ENCODE measurements at places on chromosomes 3 and 15.

DNA sequence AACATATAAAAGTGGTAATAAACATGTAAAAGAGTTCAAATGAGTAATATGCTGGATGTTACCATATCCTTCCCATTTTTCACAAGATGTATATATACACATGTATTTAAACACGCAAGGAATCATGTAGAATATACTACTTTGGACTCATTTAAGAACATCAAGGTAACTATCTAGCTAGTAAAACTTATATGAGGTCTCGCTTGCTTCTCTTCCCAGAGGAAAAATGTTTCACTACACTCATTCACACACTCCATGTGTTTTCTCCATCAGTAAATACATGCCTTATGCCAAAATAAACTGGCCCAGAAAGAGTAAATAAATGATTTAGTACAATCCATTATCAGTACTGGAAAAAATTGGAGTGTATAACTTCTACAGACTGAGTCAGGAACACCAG, 229.2 kb upstream of the MME start:
- DNase-seq, result no peak

DNA sequence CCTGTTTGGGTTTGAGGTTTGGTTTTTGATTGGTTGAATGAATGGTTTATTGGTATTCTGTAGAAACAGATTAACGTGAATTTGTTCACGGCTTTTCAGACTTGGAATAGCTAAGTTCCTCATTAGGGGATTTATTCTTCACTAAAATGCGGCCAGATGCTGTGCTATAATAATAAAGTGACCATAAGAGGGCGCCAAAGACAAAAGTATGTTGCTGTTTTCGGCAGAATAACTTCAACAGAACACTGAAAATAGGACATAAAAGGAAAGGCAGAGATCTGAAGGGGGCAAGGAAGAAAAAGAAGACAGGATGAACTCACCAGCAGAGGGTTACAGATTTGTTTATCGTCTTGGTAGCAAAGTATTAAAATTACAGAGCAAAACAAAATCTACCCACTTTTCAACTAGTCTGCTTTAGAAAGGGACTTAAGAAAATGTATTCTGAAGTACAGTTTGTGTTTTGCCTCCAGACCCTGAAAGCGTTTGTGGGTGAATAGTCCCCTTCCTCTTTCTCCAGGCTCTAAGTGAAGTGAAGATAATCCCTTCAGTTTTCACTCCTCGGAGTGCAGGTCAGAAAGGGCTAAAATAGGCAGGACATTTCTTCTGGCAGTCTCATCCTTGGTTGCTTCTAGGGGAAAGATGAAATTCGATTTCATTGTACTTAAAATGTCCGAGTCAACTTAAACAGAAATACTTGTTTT, 147.6 kb downstream of the IL20RB start:
- no peak for DNase-seq

DNA sequence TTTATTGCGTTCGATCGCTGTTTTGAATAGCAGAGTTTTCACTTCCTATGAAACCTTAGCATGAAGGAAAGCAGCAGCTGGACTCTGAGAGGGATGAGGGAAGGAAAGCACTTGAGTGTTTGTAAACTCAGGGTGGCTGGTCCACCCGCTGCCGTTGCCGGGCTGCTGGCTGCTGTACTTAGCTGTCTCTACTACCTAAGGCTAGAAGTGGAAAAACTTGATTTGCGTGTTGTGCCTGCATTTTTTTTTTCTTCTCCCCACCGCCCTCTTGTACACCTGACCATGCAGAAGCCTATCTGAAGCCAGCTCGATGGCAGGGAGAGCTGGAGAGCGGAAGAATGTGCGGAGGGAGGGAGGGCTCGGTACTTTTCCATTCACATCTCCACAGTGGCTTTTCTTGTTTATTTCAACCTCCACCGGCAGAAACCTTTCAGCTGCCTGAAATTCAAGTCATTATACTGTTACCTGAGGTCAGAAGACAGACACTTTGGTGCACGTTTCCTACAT, 4.8 kb upstream of the BCL6 start:
- DNase-seq, result no peak

- no peak for DNase-seq
Measured at GRCh38 chr3:177427540-177427939, 230.3 kb upstream of the TBL1XR1 start.

GRCh38 chr3:197686899-197687298, 49.8 kb downstream of the RUBCN start:
- DNase-seq, result no peak

DNA sequence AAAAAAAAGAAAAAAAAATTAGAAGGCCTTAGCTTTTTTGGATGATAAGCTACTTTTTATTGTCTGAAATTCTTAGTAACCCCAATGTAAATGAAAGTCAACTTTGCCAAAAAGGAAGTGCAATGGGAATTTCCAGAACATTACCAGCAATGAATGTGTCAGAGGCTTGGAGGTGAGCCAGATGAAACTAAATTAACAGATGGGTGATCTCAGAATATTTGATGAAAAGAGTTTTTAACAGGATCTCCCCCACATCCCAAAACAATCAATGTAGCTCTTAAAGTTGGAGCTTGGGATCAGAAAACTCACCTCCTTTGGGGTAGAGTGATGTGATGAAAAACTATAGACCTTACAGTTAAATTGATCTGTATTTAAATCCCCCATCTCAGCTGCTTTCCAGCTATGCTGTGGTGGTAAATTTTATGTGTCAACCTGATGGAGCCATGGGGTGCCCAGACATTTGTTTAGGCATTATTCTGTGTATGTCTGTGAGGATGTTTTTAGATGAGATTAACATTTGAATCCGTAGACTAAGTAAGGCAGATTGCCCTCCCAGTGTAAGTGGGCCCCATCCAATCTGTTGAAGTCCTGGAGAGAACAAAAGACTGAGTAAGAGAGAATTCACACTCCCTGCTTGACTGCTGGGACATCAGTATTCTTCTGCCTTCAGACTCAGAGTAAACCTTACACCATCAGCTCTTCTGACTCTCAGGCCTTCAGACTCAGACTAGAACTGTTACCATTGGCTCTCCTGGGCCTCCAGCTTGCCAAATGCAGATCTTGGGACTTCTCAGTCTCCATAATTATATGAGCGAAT, 84.3 kb upstream of the TNFSF10 start:
- DNase-seq, result no peak

GRCh38 chr15:74468341-74469032, 7.5 kb upstream of the UBL7 start:
- DNase-seq, result no peak

DNA sequence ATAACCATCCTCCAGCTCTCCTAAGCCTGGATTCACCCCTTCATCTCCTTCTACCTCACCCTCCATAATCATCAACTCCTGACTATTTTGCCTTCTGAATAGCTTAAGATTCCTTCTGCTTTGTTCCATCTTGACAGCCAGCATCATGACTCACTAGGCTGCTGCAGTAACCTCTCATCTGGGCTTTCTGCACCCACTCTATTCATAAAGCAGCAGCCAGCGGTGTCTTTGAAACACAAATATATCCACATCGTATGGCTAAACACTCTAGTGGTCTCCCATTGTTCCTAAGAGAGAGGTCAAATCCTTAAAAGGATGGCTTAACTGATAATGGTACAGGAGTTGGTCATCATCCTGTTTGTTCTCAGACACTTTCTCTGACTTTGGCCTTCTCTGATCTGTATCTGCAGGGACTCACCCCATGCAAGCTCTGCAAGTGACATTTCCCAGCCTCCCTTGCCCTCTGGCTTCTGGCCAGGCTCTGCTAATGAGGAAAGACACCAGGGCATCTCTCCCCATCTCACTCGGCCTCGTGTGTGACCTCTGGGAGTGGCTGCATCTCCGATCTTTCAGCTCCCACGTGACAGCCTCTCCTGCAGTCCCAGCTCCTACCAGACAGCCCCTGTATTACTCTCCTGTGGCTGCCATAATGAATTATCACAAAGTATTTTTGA, 6.2 kb downstream of the GRK7 start:
- DNase-seq, result no peak

GRCh38 chr15:63049783-63050371, 7.3 kb downstream of the TPM1 start:
- DNase-seq, result no peak

DNA sequence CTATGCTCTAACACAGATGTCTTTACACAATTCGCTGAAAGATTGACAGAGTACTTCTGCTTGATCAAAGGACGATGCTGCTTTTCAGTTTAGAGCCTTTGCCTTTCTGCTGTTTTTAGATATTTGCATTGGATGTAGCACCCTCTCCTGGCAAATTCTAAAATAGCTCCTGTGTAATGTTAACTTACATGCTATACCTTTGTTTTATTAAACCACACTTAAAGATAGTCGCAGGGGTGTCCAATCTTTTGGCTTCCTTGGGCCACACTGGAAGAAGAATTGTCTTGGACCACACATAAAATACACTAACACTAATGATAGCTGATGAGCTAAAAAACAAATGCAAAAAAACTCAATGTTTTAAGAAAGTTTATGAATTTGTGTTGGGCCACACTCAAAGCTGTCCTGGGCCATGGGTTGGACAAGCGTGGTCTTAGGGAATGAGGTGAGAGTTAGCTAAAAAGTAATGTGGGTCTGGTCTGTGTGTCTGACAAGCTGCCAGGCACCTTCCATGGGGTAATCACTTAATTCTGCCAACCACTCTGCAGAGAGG, 62.9 kb downstream of the ATG7 start:
- no peak for DNase-seq

DNA sequence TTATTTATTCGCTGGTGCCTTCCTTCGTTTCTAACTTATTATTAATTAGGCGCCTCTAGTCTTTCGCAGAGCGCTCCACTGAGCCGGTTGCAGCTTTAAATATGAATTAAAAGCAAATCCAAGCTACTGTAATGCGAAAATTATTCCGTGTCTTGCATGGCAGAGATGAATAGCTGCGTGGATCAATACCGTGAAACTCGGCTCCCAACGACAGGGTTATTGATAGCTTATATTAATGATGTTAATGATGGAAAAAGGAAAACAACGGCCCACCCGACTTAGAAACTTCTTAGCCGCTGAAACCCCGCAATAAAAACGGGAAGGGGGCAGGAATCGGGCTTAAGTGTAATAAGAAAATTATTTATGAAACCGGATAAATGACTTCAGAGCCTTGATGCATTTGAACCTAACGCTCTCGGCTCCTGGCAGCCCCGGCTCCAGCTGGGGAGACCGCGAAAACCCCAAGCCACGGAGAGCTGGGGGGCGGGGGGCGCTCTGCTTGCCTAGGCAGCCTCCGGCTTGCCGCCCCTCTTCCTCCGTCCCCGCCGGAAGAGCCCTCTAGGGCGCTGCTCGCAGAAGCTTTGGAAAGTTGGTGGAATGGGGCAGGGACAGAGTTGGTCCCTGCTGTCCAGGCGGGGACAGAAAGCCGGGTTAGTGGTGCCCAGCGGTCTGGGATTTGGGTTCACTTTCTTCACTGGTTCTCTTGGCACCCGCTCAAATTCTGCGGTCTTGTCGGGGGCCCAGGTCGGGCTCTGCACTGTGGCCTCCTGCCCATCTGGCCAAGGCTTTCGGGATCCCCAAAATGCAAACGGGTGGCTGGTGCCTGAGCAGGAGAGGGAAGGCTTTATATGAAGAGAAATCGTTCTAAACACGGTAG, 7.7 kb upstream of the ONECUT1 start:
- DNase-seq, result no peak

- no peak for DNase-seq
Measured at GRCh38 chr3:117536006-117536405, 826.4 kb downstream of the TUSC7 start.

- no peak for DNase-seq
Measured at GRCh38 chr15:50828610-50829206, 63.2 kb upstream of the SPPL2A start.

DNA sequence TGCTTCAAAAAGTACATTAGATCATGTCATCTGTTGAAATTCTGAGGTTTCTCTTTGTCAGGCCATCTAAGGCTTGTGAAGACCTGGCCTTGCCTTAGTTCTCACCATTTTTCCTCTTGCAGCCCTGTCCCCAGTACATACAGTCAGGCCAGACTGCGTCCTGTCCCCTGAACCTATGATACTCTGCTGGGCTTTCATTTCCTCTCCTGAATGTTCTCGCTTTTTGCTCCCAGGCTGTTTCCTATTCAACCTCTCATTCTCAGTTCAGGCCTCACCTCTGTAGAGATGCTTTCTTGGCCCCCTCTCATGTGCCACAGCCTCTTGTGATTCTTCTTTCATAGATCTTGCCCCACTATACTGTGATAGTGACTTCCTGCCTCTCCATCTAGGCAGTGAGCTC, 648.8 kb upstream of the KCNMB2 start:
- DNase-seq, result no peak

GRCh38 chr3:111506435-111506834, 35.6 kb upstream of the CD96 start:
- no peak for DNase-seq

GRCh38 chr3:4825436-4826236, 153.6 kb upstream of the BHLHE40 start:
- DNase-seq, result no peak

DNA sequence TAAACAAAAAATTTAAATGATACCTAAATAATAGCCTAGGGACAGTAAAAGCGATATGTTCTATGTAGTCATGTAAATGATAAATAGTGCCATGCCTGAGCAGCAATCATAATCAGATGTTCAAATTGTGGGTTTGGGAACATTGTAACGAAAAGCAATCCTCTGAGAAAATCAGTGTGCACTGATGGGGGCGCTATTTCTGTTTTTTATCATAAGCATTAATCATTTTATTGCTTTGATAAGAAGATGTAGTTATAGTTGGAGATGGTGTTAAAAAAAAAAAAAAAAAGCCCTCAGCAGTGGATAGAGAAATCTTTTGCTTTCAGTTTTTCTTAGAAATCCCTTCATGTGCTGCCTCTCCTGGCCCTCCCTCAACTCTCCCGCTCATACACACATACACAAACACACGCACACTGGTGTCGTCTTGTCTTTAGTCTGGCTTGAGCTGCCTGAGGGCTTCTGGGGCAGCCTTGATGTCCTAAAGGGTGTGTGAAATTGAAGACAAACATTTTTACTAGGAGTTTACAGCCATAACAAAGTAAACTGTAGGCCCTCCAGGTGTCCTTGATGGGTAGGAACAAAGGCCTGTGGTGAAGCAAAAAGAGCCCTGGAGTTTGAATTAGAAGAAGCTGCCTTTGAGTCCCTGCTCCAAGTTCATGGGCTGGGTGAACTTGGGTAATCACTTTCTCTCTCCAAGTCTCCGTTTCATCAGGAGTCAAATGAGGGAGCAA, 428.1 kb downstream of the SOX2 start:
- DNase-seq, result no peak

DNA sequence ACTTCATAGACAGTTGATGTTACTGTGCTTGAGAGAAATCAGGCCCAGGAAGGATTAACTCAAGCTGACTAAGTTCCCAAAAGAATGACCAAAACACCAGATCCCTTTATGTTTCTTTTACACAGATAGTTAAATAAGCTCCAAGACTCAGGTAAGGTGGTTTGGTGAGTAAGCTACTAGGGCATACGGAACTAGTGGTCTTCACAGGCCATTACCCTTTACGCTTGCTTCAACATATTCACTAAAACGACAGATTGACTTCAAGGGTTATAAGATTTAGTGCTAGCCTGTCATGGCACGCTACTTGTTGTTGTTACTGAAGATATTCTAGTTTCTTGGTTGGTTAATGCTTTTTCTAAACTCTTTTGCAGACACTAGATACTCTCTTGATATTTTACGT, 369.3 kb downstream of the LPP start:
- DNase-seq, result no peak

DNA sequence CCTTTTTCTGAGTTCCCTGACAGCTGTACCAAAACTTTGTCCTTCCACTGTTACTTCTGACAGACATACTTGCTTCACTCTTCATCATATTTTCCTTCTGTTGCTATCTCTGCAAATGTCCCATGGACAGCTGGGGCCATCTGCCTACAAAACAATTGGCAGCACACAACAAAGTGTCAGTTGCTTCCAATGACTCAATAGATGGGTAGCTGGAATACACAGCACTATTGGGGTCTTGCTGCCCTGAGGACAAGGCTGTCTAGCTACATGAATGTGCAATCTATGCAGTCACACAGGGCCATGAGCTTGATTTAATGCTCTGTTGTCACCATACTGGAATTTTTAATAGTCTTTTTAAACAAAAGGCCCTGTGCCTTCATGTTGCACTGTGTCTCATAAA, 192.8 kb downstream of the DTWD1 start:
- DNase-seq, result no peak
